ENCODE measurements at places on chromosomes 2 and 18.

- no peak for DNase-seq
- no peaks in the 10 kb centered on the region for H3K27me3 ChIP-seq
- H3K4me3 ChIP-seq = no peak overlapping the region
- H3K27ac ChIP-seq = no peak overlapping the region
- H3K4me1 ChIP-seq = no peaks in the 10 kb centered on the region
- no peaks in the 10 kb centered on the region for H3K36me3 ChIP-seq
Observed at GRCh38 chr2:185854885-185855284, 116.3 kb downstream of the FSIP2 start.

DNA sequence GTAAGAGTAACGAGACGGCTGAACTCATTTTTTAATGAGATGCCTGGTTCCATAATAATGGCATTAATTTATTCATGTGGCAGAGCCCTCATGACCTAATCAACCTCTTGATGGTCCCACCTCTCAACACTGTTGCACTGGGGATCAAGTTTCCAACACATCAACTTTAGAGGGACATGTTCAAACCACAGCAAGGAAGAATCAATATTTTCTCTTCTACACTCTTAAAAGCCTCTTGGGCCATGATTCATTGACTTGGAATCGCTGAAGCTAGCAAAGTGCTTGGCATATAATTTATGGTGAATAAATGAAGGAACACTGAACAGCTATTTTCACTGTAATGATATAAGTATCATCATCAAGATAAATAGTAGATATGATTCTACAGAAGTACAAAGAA is 333.0 kb downstream of the TNS1 start:
- H3K4me1 ChIP-seq = no peaks in the 10 kb centered on the region
- no peaks in the 10 kb centered on the region for H3K36me3 ChIP-seq
- no peaks in the 10 kb centered on the region for H3K27me3 ChIP-seq
- no peak overlapping the region for H3K4me3 ChIP-seq

DNA sequence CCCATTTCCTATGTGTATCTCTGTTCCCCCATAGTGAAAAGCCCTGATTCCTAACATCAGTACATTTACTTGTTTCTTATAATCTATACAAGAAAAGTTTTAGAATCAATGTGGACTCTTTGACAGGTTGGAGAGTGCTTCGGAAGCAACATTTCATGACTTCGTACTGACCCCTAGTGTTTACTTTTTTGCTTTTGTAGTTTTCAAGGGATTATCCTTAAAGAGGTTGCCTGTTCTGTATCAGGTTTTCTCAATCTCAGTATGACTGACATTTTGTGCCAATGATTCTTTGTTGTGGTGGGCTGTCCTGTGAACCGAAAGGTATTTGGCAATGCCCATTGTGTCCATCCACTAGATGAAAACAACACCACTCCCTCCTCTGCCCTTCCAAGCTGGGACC is 43.3 kb upstream of the SERPINB2 start:
- no peak for DNase-seq
- no peak overlapping the region for H3K27ac ChIP-seq
- H3K27me3 ChIP-seq = no peaks in the 10 kb centered on the region
- no peak overlapping the region for H3K4me3 ChIP-seq
- H3K4me1 ChIP-seq = no peaks in the 10 kb centered on the region

DNA sequence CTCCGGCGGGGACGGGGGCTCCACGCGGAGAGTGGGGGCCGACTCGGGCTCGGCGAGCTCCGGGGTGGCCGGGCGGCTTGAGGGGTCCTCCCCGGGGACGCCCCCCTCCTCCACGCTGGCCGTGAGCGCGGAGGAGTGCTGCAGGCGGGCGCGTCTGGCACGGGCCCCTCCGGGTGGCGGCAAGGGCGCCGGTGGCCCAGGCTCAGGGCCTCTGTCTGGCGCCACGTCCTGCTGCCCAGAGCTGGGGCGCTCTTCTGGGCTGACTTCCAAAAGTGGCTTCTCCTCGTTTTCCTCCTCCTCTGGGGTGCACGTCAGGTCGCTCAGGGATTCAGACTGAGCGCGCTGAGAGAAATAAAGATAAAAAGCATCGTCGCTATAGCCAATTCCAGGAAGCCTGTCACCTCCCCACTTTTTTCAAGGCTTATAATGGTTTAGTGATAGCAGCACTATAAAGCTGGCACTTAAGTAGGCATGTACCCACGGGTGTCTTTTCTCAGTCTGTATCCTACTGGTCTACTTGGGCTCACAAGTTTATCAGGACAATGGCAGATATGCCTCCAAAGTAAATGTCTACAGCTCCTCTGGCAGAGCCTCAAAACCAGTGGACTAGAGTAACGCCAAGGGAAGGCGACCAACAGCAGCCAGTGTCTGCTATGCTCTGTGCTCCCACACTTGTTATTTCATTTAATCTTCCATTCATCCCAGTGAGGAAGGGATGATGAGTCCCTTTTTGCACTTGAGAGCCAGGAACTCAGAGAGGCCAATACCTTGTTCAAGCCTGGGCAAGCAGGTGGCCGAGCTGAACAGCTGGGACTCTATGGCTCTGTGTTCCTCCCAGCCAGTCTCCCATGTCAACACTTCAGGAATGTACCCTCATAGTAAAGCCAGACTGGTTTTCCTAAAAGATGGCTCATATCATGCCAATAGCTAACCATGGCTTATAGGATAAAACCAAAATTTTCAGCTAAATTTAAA is 92.6 kb upstream of the MGAT4A start:
- H3K4me1 ChIP-seq = no peaks in the 10 kb centered on the region
- DNase-seq = peak; percentile 16
- no peaks in the 10 kb centered on the region for H3K27me3 ChIP-seq
- no peaks in the 10 kb centered on the region for H3K36me3 ChIP-seq
- peak overlapping the region; percentile 41 for H3K27ac ChIP-seq

GRCh38 chr2:190678444-190679162 is 29.7 kb downstream of the NAB1 start:
- H3K4me3 ChIP-seq = no peak overlapping the region
- H3K27ac ChIP-seq = no peak overlapping the region
- DNase-seq = no peak
- no peaks in the 10 kb centered on the region for H3K27me3 ChIP-seq

DNA sequence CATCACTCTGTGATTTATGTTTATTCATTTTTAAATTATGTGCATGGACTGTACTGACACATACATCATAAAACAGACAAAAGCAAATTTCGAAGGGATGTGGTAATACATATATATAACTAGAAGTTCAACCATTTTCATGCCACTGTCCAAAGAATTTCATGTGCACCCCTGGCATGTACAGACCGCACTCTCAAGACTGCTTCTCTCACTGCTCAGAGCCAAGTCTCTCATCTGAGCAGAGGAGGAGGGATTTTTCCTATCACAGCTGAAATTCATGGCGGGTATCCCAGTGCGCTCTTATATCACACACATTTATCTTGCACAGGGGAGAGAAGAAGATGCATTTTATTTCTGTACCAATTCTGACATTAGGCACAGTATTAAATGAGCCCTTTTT is 5.9 kb downstream of the TMEM178A start:
- no peak overlapping the region for H3K27ac ChIP-seq
- H3K27me3 ChIP-seq = no peaks in the 10 kb centered on the region
- no peak for DNase-seq
- H3K4me1 ChIP-seq = peaks cover 2% of the 10 kb centered on the region

DNA sequence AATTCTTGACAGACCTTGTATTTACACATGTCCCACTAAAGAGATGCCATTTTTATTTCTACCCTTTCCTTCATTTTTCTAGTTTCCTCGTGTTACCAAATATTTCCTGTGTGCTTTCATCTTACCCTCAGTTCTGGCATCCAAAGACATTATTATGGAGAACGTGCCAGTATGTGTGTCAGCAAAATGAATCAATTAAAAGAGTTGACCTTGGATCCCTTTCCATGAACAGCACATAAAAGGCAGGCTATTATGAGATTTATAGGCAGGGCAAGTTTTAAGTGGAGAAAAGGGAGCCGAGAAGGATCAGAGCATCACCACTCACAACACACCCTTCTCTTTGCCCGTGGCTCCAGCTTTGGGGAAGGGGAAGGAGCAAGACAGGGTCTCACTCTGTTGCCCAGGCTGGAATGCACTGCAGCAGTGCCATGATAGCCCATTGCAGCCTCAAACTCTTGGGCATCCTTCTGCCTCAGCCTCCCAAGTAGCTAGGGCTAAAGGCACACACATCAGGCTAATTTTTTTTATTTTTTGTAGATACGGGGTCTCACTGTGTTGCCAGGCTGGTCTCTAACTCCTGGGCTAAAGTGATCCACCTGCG is 149.9 kb downstream of the GFPT1 start:
- H3K27ac ChIP-seq = no peak overlapping the region
- no peaks in the 10 kb centered on the region for H3K36me3 ChIP-seq
- H3K4me1 ChIP-seq = no peaks in the 10 kb centered on the region

GRCh38 chr18:77071711-77072292 is 60.8 kb downstream of the MBP start:
- no peak for DNase-seq
- H3K27ac ChIP-seq = peak overlapping the region; percentile 59
- no peaks in the 10 kb centered on the region for H3K36me3 ChIP-seq
- no peaks in the 10 kb centered on the region for H3K4me1 ChIP-seq
- no peaks in the 10 kb centered on the region for H3K27me3 ChIP-seq

DNA sequence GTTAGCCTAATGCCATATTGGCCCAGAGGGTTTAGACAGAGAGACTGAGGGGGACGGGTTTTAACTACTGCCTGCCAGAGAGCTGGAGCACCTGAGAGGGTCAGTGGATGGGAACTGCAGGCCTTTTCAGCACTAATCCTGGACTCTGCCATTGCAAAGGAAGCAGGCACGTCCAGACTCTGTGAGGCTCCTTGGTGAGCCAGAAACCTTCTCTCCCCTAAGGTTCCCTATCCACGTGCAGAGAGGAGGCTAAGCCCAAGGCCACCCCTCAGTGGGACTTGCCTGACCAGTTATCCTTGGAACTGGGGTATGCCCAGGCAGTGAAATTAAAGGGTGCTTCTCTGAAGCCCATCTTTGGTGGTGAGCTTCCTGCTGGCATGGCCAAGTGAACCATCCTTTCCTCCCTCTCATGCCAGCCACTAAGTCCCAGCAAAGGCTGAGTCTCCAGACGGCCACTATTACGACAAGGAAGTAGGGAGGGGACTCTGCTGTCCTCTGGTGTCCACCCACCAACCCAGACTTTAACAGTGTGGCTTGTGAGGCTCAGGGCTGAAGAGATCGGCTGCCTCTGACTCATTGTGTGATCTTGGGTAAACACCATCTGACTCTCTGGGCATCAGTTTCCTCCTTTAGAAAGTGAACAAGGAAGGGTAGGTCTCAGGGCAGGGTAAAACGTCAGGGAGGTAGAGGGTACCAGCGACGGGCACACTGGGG is 3.9 kb upstream of the MLPH start:
- H3K4me3 ChIP-seq = no peak overlapping the region
- H3K36me3 ChIP-seq = no peaks in the 10 kb centered on the region
- H3K27me3 ChIP-seq = peaks cover 11% of the 10 kb centered on the region
- peaks cover 7% of the 10 kb centered on the region for H3K4me1 ChIP-seq
